ENCODE measurements at places on chromosomes 2 and 18. TPM values are rescaled to one million over a fixed set of nuclear protein-coding genes. Genes with fewer than 3 reads are reported as not detected.

The KHK gene
- total RNA-seq: 1.8 TPM

The GPR45 gene
- not detected for total RNA-seq

The DSG4 gene
- not detected for total RNA-seq

The NEURL3 gene
- not detected for total RNA-seq

The NEUROD1 gene
- not detected for total RNA-seq

The PLEK gene
- not detected for total RNA-seq

The SCYGR4 gene
- not detected for total RNA-seq

The SLC38A11 gene
- total RNA-seq: not detected

The FAM117B gene
- total RNA-seq: 0.40 TPM

The CIB4 gene
- total RNA-seq: not detected

The SF3B1 gene
- 337 TPM for total RNA-seq

The DSC1 gene
- total RNA-seq: not detected

The TTN gene
- total RNA-seq: under 0.01 TPM

The GCA gene
- total RNA-seq: 9.9 TPM

The KCNIP3 gene
- 14.1 TPM for total RNA-seq

The PRKAG3 gene
- total RNA-seq: not detected

The SYT4 gene
- not detected for total RNA-seq

GRCh38 chr2:217798743-217799562 lies 203.8 kb downstream of the TNS1 start:
- no peak for DNase-seq

GRCh38 chr2:218014706-218015585 lies 12.2 kb upstream of the TNS1 start:
- no peak for DNase-seq

DNA sequence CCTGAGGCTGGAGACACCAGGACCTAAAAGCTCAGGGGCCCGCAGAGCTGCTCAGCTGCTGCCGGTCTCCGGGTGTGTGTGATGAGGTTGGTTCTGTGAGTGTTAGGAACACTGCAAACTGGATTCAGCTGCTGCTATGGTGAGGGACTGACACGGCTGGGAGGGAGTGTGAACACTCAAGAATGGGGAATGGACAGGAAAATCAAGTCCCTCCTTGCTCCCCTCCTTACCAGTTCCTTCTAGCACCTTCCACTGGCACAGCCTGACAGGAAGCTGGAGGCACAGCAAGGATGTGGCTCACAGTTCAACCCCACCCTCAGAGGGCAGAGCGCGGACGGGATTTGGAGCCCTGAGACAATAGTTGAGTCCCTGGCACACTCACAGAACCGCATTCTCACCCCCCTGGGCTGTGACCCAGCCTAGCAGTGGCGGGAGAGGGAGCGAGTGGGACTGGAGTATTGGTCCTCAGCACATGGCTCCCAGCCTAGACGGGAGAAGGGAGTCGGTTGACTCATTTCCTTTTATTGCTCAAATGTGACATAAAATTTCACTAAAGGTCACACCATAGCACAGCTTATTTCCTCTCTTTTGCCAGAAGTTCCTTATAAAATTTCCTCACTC lies 42.5 kb downstream of the LRRC30 start:
- peak; percentile 70 for DNase-seq

GRCh38 chr2:191230174-191230573 lies 15.0 kb upstream of the MYO1B start:
- DNase-seq: peak; percentile 55

- peak; percentile 79 for DNase-seq
Observed at GRCh38 chr2:63712748-63713147, 124.0 kb downstream of the MDH1 start.

- DNase-seq: no peak
Observed at GRCh38 chr18:74373428-74373827, 57.8 kb downstream of the C18orf63 start.

DNA sequence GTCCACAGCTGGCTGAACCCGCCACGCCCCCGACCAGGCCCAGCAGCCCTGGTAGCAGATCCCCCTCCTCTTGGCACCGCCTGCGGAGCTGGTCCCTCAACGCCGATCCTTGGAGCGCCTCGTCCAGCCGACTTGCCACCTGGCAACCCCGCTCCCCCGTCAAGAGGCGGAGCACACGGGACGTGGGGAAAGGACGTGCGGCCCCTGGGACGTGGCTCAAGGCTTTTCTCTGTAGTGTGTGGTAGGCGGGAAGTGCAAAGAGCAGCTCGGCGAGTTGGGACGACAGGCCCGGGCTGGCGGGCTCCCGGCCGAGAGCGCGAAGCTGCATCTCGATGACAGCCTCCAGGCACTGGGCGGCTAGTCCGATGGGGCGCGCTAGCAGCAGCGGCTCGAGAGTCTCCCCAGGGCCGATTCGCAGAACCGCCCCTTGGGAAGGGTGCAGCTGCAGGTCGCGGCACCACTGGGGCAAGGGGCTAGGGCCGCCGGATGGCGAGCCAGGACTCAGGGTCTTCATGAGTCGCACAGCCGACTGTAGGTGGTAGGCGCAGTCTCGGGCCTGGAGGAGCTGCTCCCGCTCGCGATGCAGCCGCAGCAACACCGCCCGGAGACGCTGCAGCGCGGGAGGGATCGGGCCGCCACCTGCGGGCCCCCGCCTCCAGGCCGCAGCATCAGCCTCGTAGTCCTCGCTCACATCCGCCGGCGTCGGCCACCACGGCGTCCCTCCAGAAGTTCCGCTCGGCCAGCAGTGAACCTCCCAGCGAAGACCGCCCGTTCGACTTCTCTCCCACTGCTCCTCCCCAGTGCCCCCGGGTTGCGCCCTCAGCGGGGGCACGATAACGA lies 617 bp downstream of the CCDC142 start:
- peak; percentile 49 for DNase-seq

DNA sequence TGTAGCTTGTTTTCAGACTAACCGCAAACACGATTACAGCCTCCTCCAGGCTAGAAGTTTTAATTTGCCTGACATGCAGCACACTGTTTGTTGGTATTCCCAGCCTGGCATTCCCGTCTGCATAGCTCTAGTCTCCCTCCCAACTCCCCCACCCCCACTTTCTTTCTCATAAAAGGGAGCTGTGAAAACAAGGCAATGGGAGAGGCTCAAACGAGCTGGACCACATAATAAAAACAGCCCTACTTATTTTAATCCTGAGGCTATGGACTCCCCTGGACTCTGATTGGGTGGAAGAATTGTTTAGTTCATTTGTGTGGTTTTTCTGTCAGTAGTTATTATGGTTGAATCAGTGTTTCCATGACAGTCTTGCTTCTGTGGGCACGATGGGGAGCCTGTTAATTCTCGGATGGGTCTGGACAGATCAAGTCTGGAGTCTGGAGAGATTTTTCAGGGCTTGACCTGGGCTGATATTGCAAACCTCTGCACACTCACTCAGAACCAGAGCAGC lies 1.2 kb downstream of the STON1 start:
- DNase-seq: peak; percentile 28

- DNase-seq: no peak
Observed at GRCh38 chr2:236161531-236161930, 6.7 kb downstream of the GBX2 start.

GRCh38 chr2:166158546-166158945 lies 30.7 kb upstream of the SCN1A start:
- no peak for DNase-seq

DNA sequence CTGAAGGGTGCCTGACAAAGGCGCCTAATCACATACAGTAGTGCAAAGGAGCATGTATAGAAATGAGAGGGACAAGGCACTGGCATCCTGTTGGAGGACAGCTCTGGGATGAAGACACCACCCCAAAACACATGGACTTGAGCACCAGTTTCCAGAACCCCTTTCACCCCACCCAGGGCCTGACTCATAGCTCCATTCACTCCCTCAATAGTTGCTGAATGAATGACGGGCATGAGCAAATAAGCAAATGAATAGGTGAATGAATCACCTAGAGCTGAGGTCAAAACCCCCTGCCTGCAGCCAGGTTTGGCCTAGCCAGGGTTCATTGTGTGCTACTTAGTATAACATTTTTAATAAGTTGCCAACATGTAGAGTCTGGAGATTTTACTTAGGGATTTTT lies 66.3 kb downstream of the NRP2 start:
- peak; percentile 45 for DNase-seq

- peak; percentile 68 for DNase-seq
Observed at GRCh38 chr2:199378948-199379650, 78.6 kb downstream of the SATB2 start.

- DNase-seq: no peak
Observed at GRCh38 chr2:75506101-75506697, 54.5 kb downstream of the EVA1A start.

- DNase-seq: no peak
Observed at GRCh38 chr18:6103741-6104140, 208.4 kb upstream of the TMEM200C start.

- peak; percentile 48 for DNase-seq
Observed at GRCh38 chr2:113116100-113116958, 11.1 kb upstream of the IL1RN start.

DNA sequence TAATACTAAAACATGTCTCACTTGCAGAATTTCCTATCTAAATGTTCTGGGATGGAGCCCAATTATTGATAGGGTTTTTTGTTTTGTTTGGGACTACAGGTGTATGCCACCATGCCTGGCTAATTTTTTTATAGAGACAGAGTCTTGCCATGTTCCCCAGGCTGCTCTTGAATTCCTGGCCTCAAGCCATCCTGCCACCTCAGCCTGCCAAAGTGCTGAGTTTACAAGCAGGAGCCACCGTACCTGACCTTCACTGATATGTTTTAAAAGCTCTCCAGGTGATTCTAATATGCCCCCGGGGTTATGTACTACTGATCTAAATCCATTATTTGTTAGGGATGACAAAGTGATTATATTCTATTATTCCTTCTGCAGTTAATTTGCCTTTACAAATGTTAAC lies 2.2 kb downstream of the ELAC1 start:
- DNase-seq: no peak

DNA sequence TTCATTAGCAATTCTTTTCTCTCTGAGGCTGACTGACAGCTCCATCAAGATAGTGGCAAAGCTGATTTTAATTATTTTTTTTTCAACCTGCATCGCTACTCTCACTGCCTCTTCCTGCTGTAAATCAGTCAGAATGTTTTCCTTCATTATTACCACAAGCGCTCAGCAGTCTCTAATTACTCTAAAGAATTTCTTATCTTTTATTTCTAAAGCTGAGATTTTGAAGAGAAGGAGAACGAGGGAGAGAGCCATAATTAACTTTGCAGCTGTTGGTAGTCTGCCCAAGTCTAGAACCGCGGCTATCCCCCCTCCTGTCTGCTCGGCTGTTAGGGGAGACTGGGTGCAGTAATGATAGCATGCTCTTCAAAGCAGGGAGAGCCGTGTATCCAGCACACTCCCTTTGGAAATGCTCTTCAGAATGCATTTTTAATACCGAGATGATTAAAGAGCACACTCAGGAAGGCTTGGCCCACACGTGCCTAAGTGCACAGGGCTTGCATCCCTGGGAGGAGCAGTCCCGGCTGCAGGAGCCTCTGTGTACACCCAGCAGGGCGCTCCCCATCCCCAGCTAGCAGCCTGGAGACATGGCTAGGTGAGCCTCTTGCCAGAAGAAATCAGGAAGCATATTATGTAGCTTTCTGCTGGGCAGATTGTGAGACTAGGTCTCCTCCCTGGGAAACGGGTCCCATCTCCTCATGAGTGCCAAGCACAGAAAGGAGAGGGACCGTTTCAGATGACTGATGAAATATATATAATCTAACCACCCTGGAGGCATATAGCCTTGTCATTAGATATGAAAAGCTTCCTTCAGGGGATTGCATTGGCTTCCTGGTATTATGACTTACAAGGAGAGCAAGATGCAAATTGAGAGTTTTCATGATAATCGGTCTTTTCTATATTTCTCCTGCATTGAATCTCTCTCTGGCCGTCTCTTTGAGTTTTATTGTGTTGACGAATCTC lies 555.2 kb downstream of the CMPK2 start:
- DNase-seq: no peak

DNA sequence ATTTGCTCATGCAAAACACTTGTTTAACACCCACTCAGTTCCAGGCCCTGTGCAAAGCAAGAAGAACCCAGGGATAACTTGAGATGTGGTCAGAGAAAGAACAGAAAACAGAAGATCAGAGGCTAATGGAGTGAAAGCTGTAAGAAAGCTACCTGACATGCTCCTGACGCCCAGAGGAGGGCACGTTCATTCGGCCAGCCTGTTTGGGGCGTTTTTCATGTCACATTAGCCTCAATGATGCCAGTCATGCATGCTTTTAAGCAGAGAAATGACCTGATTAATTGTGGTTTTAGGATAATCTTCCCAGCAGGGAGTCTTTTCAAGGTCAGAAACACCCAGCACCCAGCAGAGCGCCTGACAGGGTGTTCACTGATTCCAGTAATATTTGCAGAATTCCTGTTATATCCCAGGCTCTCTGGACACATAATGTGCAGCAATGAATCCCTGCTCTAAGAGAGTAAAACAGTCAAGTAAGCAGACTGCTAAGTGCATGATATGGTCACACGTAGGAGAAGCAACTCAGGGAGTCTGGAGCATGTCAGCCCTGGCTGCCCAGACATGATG lies 320.0 kb downstream of the LRATD1 start:
- no peak for DNase-seq

- DNase-seq: no peak
Observed at GRCh38 chr2:99480390-99480789, 9.4 kb downstream of the REV1 start.

- DNase-seq: no peak
Observed at GRCh38 chr2:75153221-75153620, 46.1 kb downstream of the TACR1 start.

DNA sequence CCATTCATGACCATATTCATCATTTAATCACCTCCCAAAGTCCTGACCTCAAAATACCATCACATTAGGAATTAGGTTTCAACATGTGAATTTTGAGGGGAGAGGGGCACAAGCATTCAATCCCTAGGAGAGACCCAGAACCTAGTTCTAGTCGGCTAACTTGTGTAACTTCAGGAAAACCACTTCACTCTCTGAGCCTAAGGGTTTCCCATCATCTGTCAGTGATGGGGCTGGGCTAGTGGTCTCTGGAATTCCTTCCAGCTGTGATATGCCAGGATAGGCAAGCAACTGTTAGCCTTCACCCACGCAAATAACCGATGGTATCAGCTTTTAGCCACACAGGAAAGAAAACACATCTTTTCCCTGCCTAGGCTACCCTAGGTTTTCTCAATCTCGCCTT lies 52.5 kb upstream of the MEX3C start:
- no peak for DNase-seq

- DNase-seq: no peak
Observed at GRCh38 chr2:197538412-197538811, 22.5 kb downstream of the MOB4 start.

DNA sequence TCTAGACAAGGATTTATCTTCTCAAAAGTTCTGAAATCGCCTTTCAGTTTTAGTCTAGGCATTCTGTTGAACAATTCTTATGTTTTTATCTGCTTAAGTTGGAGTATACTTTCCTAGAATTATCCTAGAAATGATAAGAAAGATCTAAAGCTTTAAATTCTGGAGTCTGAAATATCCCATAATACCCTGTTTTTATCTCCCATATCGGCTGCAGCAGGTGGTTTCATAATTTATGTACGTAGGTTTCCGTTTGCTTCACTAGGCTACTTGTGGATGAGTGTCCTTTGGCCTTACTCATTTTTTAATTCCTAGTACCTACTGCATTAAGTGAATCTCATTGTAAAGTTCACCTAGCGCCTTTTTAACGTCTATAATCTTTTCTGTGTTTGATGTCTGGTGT lies 58.5 kb upstream of the MGAT5 start:
- DNase-seq: no peak
